ENCODE measurements at places on chromosomes 3 and 15.
A peak's percentile ranks its signal among the peaks of the same experiment; 100 is the strongest.

DNA sequence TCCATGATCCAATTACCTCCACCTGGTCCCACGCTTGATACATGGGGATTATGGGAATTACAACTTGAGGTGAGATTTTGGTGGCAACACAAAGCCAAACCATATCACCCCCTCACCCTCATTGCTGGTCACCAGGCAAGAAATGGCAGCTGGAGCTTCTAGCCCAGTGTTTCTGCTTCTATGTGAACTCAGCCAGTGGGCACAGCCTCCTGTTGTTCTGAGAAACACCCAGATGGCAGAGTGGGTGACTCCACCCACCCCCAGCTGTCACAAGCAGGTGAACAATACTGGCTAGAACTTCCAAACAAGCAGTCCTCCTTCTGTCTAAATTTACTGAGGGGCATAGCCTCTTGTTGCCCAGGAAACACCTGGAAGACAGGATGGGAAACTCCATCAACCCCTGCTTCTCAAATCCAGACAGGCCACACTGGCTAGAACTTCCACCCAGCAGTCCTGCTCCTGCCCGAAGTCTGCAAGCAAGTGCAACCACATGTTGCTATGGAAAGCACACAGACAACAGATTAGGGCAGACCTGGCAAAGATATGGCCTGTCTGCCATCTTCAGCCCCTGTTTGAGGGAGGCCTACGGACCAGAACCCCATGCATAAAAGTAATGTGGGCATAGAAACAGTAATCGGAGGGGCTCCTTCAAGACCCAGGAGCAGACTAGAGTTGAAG lies 114.1 kb downstream of the DTWD1 start:
- no peak for DNase-seq

- no peak for DNase-seq
These were observed 10.4 kb upstream of the CHST14 start for GRCh38 chr15:40460404-40460803.

GRCh38 chr3:38916706-38917105 lies 100.7 kb upstream of the SCN10A start:
- no peak for DNase-seq

GRCh38 chr15:74036271-74037170 lies 42.0 kb downstream of the PML start:
- DNase-seq = peak; percentile 10

- DNase-seq = no peak
These were observed 3.6 kb downstream of the ZBTB38 start for GRCh38 chr3:141371882-141372281.

GRCh38 chr3:72821161-72821781 lies 27.0 kb downstream of the SHQ1 start:
- DNase-seq = no peak

- no peak for DNase-seq
These were observed 54.4 kb downstream of the GTF2E1 start for GRCh38 chr3:120796976-120797375.

DNA sequence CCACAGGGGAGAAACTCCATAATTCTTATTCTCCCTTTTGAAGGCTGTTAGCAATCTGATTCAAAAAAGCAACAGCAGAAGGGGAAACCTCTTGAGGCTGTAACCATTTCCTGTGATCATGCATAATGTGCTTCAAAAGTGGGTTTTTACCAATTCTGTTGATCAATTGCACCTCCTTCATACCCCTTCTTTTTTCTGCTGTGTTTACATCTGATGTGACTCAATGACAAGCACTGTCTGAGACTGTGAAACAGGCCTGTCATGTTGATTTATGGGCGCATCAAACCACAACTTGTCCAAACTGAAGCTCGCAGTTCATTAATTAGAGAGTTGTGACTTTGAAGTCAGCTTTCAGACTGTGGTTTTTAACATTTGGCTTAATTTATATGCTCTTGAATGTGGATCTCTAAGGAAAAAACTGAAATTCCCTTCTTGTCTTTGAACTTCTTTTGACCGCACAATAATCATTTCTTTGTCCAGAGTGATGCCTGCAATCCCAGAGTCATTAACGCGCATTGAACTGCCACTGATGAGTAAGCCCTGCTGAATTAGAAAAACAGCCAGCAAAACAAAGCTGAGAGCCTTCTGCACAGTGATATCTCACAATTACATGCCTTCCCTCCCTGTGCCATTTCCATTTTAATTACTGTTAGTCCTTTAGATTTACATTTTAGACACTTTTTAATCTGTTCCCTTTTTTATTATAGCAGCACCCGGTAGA lies 532.8 kb downstream of the FOXP1 start:
- DNase-seq = no peak

DNA sequence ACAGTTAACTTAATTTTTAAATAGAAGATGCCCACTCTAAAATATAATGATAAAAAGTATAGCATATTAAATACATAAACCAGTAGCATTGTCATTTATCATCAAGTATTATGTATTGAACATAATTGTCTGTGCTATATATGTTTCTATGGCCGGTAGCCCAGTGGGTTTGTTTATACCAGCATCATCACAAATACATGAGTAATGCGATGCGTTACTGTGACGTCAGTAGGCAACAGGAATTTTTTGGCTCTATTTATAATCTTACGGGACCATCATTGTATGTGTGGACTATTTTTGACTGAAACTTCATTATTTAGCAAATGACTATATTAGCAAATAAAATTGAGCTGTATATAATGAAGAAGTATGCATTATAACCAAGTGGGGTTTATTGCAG lies 82.1 kb downstream of the FLNB start:
- no peak for DNase-seq

DNA sequence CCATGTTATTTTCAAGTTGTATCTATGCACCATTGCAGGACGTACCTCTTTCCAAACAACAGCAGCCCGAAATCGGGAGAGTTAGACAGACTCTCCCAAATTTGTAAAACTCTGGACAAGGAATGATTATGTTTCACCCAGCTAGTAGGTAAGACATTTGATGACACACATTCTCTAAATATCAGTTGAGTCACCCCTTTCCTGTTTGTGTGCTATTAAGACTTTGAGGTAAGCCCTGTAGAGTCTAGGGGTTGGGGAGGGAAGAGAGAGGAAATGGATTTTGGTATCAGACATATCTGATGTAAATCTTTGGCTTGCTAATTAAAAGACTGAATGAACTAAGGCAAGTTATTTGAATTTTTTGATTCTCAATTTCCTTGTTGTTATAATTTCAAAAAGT lies 999.0 kb downstream of the TUSC7 start:
- no peak for DNase-seq

- no peak for DNase-seq
These were observed 44.3 kb upstream of the ZNF385D start for GRCh38 chr3:21795152-21795837.

DNA sequence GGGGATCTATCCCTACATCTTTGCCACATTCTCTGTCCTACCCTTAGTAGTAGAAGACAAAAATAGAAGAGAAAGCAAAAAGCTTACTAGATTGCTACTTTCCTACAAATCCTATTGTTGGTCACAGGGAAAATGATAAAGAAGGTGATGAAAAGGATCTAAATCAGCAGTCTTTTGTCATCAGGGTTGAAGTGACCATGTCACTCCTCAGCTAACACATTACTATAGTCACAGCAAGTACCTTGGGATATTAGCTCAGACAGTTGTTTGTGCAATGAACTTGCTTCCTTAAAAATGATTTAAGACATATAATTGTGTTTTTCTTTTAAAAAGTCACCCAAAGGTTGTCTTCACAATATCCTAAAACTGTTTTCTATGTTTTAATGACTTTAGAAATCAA lies 6.3 kb downstream of the ST3GAL6 start:
- no peak for DNase-seq

- no peak for DNase-seq
These were observed 143.6 kb downstream of the RYR3 start for GRCh38 chr15:33454346-33454745.

GRCh38 chr3:102060814-102061213 lies 211.5 kb downstream of the NFKBIZ start:
- DNase-seq = no peak

GRCh38 chr3:190517687-190518086 lies 3.8 kb downstream of the IL1RAP start:
- DNase-seq = peak; percentile 50

- no peak for DNase-seq
These were observed 13.4 kb downstream of the NR2E3 start for GRCh38 chr15:71823801-71824200.

- DNase-seq = no peak
These were observed 29.7 kb downstream of the BUB1B start for GRCh38 chr15:40190591-40190990.

DNA sequence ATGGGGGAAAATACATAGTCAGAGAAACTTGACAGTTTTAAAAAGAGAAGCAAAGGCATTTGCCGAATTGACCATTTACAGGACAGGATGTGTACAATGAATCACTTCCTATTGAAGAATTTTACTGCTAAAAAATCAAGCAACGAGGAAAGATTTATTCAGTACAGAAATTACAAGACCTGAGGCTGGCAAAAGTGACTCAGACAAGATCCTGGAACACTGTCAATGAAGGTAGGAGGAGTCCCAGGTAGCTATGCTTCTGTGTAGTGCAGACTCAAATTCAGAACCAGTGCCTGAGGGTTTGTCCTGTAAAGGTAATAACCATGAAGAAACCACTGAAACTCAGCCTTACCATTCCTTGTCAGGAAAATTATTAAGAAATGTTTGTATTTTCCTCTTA lies 120.9 kb downstream of the ZMAT3 start:
- DNase-seq = no peak

- no peak for DNase-seq
These were observed 294.5 kb downstream of the FHIT start for GRCh38 chr3:60956729-60957128.

GRCh38 chr3:148309390-148310035 lies 388.2 kb upstream of the AGTR1 start:
- DNase-seq = peak; percentile 19

DNA sequence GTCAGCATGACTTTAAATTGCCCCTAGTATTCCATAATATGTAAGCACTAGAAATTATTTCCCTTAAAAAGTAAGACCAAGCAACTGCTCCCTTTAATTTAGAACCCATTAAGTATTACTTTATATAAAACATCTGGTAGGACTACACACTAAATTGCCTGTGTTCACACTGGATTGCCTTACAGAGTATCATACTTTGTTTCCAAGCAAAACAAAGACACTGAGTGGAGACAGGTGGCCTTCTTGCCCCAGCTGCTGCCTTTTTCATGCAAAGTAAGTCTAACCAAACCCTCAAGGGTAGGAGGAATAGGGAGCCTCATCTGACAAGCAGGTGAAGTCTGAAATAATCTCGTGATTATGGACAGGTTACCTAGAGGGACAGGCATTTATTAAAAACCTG lies 87.3 kb downstream of the PEX5L start:
- DNase-seq = no peak

DNA sequence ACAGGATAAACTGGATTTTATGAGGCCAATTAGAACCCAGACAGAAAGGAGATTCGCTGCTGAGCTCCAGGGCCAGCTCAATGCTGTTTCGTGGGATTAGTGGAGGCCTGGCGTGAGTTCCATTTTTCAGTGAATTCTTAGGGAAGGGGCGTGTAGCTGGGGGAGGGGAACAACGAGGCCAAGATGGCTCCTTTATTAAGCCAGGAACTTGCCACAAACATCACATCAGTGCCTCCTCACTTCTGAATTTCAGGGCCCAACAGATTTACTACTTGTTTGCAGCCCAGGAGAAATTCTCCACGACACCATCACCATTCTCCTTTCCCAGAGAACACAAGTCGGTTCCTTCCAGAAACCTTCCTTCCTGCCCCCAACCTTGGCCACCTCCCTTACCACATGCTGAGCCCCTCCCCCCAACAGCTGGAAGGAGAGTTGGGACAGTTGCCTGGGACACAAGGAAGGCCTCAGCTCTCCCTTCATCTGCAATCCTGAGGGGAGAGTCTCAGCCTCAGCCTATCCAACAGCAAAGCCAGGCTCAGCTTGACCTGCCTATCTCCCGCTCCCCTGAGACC lies 5.8 kb downstream of the IGDCC4 start:
- DNase-seq = no peak

DNA sequence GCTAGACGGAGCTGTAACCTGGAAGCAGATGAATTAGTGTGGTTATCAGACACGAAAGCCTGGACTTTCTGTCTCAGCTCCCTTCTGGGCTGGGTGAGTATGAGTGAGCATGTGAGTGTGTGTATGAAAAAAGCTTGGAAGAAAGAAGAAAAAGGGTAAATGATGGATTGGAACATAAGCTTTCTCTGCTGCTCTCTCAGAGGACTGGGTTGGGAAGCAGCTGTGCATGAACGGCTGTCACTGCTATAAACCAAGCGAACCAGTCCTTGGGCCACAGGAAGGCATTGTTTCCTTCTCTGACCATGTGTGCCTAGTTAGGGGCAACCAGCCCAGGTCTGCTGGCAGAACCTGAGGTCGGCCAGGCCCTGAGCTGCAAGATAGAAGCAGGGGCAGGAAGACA lies 37.0 kb downstream of the UMPS start:
- DNase-seq = no peak

- no peak for DNase-seq
These were observed 76.5 kb downstream of the PFN2 start for GRCh38 chr3:149894205-149894604.

GRCh38 chr3:10194328-10195071 lies 29.8 kb downstream of the IRAK2 start:
- DNase-seq = no peak

DNA sequence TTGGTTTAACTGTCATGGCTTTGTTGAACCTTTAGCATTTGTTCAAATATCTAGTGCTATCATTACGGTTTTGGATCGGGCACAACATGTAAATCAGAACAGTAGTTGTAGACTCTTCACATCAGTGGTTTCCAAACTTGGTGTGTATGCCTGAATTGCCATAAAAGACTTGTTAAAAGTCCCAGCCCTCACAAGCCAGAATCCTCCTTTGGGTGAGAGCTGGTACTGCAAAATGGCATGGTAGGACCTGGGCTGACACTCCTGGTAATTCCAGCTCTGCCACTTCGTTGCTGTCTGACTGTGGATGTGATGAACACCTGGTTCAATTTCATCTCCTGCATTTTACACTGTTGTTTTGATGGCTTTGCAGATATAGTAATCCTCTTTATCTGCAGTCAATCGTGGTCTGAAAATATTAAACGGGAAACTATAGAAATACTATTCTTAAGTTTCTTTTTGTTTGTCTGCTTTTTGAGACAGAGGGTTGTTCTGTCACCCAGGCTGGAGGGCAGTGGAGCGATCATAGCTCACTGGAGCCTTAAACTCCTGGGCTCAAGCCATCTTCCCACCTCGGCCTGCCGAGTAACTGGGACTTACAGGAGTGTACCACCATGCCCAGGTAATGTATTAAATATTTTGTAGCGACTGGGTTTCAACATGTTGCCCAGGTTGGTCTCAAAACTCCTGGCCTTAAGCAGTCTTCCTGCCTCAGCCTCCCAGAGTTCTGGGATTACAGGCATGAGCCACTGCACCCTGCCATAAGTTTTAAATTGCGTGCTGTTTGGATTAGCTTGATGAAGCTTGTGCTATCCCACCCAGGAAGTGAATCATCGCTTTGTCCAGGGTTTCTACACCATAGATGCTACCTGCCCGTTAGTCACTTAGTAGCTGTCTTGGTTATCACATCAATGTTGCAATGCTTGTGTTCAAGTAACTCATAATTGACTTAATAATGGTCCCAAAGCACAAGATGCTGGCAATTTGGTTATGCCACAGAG lies 61.6 kb downstream of the RAB7A start:
- peak; percentile 81 for DNase-seq
